GM18507 (cell line): ENCODE measurements at places on chromosomes 7 and 10.

GRCh38 chr10:92304061-92304460 is 13.1 kb downstream of the MARCHF5 start:
- no peak for DNase-seq

- DNase-seq = no peak
These were observed 140.4 kb downstream of the ELFN1 start for GRCh38 chr7:1810521-1810920.

DNA sequence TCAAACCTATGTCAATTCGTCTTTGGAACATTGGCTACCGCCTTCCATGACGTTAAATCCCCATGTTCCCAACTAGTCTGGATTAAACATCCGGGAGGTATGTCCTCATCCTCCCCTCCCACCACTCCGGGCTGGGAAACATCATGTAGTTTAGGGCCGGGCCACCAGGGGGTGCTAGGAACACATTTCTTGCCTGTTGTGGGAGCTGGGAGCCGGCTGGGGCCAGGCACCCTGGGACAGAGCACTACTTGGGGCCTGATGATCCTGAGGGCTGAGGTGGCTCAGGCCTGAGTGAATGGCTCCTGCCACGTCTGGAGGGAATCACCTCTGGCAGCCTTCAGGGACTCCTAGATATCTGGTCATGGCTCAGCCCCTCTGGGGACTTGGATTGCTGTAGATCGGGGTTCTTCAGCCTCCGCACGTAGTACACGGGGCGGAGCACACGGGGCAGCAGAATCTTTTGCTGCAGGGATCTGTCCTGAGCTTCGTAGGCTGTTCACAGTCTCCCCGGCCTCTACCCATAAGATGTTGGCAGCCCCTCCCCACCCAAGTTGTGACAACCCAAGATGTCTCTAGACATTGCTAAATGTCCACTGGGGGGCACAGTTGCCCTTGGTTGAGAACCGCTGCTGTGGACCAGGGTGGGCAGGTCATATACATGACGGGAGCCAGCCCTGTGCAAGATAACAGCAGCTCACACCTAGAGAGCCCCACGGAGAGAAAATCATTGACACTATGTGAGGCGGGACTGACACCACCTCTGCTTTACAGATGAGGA is 141.2 kb upstream of the ZNF716 start:
- DNase-seq = no peak

GRCh38 chr7:1845536-1846311 is 175.6 kb downstream of the ELFN1 start:
- DNase-seq = no peak

GRCh38 chr7:142927085-142927745 is 6.3 kb downstream of the TRPV5 start:
- no peak for DNase-seq

DNA sequence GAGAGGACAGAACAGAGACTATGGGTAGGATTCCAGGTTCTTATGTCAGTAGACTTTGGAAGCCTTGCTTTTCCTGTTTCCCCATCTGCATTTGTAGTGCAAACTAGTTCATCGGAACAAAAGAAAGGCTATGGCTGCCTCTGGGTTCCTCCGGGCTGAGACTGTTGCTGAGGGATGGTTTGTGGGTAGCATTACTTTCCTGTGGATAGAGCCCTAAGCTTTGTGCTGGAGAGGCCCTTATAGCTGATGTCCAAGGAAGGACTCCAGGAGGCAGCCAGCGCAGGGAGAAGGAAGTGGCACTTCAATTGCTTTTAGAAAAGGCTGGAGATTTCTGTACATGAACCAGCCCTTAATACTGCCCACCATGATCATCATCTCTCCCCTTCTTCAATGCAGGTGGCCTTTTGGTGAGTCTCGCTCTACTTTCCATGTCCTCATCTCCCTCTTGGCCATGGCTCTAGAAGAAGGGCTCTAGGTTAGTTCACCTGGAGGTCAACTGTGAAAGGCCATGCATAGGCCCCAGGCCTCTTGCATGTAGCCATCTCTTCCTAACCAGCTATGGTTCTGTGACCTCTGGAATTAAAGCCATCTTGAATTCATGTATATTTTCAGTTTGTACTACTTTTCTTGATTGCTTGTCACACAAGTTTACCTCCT is 15.4 kb downstream of the MXI1 start:
- DNase-seq = no peak

- peak; percentile 51 for DNase-seq
These were observed 90.9 kb upstream of the SMNDC1 start for GRCh38 chr10:110395350-110396283.

DNA sequence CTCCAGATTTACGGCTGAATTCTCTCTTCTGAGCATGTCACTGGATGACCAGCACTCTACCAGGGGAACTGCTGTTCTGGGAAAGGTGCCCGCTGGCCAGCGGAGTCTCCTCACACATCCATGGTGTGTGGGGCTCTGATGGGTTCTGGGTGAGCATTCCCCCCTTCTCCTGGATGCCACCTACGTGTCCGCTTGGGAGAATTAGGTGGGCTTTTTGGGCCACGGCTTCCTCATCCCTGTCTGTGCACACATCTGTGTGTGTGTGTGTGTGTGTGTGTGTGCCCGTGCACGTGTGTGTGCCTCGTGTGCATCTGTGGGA is 163.0 kb downstream of the DNAJB6 start:
- no peak for DNase-seq

DNA sequence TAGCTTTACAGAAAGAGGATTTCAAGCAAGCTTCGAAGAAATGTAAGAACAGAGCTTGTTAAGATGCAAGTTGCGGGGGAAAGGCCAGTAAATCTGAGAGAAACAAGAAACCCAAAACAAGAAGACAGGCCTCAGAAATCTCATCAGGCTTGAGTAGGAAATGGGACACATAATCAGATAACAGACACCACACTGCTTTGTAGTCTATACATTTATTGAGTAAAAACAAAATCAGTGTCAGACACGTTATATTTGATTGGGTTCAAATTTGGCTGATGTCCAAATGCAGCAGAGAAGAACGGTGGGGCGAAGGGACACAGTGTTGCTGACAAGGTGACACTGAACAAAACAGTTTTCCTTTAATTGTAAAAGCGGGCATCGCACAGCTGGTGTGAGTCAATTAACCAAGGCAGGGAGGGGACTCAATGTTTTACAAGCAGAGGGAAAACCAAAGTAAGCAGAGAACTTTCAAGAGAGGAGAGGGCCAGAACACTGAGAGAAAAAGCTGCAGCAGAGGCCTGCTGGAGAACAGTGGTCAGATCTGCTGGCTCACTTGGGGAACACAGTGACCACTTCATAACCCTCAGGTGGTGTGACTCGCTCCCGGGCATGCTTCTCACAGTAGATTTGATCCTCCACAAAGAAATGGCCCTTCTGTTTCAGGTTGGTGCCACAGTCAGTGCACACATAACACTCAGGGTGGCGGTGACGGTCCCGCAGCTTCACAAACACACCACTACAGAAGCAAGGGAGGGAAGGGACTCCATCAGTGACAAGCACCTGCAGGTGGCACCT is 43.5 kb downstream of the ACSM6 start:
- no peak for DNase-seq

- no peak for DNase-seq
These were observed 736.6 kb downstream of the MAGI2 start for GRCh38 chr7:78716876-78717275.

DNA sequence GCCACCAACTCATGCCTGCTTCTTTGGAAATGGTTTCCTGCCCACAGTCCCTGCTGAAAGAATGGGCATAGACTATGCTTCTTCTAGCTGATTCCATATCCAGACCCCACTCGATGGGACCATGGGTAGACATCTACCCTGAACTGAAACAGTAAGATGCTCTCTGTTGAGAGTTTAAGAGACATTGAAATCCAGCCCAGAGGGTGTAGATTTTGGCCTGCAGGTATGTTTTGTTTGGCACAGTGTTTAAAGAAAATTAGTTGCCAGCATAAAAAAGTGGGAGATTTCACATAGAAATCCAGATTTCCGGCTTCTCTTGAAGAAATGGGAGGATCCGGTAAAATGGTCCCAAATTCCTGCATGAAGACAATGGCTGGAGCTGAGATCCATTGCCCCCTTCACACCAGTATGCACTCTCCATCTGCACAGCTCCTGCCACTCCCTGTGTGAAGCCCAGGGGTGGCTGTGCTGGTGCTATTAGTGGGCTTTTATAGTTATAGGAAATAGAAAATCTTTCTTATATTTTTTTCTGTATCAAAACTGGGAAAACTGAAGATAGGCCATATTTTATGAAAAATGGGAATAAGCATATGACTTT is 218.1 kb downstream of the PTEN start:
- no peak for DNase-seq

- no peak for DNase-seq
These were observed 50.8 kb downstream of the GSDME start for GRCh38 chr7:24706211-24707170.

GRCh38 chr7:71133856-71134255 is 1.9 kb downstream of the GALNT17 start:
- no peak for DNase-seq

DNA sequence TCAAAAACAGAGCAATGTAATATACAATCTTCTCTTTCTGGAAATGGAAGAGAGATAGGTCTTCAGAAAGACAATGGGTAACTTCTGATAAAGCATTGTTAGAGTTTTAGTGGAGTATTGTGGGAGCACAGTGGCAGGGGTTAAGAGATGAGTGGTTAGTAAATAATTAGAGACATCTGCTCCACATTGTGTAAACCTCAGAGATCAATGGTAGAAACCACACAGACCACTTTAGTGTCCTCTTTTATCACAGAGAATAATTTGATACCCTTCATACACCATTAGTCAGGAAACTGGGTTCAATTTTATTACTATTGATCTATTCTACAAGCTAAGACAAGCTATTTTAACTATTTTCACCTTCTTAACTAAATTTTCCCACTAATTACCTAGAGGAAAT is 35.9 kb upstream of the MAGI2 start:
- DNase-seq = no peak

DNA sequence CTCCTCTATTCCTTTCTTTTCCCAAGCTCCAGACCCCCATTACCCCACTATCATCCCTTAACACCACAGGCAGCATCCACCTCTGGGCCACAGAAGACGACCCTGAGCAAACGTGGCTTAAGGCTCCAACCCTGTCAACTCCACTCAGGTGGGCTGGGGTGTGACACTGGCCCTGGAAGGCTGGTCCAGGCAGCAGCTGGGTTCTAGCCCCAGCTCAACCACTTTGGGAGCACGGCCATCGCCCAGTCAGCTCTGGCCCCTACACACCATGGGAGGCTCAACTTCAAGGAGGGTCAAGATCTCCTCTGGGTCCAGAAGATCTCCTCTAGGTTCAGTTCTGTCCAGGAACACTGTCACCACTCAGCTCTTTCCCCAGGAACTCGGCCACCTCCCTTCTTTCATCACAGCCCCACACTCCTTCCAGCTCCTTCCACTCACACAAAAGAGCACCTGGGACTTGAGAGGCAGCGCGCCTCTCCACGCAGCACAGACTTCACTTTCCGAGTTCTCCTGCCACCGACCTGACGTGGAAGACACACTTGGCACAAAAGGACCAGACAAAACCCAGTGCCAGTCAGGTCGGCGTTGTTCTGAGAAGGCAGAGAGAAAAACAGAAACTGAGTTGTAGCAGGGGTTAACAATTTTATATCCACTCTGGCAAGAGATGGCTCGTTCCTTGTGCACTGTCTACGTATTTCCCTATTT is 84.1 kb downstream of the CTBP2 start:
- no peak for DNase-seq

DNA sequence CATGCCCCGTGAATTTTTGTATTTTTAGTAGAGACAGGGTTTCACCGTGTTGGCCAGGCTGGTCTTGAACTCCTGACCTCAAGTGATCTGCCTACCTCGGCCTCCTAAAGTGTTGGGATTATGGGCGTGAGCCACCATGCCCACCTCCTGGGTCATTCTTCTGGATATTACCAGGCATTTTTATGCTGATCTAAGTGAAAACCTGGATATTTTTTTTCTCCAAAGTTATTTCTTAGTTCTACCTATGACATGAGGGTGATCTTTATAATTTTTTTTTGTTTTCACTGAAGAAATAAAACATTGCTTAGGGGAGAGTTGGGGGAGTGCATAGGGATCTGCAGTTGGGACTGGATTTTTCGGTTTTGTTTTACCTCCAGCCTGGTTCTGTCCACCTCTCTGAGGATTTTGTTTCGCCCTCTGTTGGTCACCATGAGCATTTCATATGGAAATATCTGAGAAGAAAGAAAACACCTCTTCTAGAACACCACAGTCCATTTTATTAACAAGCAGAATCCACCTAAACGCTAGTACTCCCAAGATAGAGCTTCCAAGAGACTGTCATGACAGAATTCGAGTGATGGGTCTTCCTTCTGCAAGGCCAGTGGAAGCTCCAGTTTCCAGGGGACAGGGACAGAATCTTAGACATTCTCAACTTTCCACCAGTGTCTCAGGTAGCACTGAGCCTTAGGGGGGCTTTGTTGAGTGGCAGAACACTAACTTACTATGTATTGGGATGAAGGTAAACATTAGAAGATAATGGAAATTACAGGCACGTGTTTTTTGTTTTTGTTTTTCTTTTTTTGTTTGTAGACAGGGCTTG is 33.4 kb upstream of the AFAP1L2 start:
- no peak for DNase-seq

DNA sequence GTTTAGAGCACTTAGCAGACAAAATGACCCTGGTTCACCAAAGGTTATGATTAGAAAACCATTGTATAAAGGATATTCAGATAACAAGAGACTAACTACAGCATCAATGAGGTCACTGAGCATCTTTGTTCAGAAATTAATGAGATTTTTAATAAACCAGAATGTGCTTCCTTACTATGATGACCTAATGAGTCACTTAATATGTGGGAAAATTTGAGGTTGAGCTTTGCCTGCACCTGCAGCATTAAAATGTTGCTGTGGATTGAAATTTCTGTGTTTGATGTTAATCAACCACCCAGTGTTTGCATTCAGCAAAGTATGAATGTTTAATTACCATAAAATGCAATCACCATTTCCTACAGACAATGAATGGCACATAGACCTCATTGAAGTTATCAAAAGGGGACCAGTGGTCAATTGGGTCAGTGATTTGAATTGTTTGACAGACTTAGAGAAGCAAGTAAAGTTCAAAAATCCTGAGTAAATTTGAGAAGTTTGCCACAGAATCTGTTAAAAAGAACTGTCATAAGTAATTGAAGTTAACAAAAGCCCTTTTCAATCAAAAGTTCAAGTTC is 45.8 kb downstream of the EXOC6 start:
- no peak for DNase-seq

DNA sequence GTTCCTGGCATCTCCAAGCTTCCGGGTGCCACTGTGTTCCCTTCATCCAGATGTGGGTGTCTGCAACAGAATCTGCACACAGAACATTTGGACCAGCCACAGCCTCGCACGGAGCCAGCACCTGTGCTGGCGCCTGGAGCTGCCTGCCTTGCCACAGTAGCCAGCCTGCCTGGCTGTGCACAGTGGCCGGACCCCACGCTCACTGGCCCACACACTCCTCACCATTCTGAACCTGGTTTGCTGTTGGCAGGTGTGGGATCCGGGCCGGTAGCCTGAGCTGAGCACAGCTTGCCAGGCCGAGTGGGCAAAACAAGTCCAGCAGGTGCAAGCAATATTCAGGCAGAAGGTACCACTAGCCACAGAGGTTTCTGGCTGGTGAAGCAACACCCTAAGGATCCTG is 7.6 kb upstream of the KLHL7 start:
- no peak for DNase-seq
